Amniotic epithelial cell (primary cell): ENCODE measurements at places on chromosomes 13 and 19.

GRCh38 chr13:112769615-112770014 lies 79.8 kb downstream of the ATP11A start:
- no peak for DNase-seq

DNA sequence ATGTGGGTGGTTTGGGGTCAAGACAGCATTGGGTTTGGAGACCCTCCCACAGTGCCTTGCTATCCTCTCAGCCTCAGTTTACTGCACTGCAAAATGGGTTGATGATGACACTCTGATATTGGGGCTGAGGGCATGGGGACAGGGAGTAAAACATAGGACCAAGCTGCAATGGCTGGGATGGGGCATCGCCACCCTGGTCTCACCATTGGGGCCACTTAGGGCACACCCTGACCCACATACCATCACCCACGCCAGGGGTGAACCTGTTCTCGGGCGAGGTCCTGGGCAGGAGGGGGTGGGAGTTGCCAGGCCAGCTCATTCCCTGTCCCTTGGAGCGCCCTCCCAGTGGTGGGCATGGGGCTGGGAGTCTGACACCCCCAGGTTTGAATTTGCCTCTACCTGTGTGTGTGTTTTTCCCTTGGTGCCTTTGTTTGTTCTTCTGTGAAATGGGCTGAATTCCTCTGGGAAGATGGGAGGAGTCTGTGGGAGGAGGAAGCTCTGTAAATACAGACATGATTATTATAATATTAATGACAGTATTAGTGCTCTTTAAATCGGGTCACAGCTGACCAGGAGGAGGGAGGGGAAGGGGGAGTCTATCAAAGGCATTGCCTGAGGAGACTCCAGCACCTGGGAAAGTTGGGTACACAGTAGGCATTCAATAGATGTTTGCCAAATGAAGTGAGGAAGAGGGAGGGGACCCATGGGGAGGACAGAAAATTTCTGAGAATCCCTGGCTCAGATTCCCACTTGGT lies 2.2 kb upstream of the FCHO1 start:
- DNase-seq: no peak

GRCh38 chr13:111319521-111319920 lies 921 bp upstream of the TEX29 start:
- no peak for DNase-seq

DNA sequence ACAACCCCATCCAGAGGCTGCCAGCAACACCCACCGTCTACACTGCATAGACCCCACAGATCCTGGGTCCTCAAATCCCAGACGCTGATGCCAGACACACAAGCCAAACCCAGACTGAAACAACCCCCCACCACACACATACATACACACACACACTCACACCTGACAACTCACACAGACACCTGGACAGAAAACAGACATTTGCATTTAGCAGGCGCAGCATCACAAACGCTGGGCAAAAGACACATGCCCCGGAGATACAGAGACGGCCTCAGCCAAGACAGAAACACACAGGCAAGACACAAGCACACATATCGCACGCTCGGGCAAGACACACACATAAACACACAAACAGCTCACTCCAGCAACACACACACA lies 1.3 kb downstream of the BBC3 start:
- DNase-seq: peak; percentile 35

DNA sequence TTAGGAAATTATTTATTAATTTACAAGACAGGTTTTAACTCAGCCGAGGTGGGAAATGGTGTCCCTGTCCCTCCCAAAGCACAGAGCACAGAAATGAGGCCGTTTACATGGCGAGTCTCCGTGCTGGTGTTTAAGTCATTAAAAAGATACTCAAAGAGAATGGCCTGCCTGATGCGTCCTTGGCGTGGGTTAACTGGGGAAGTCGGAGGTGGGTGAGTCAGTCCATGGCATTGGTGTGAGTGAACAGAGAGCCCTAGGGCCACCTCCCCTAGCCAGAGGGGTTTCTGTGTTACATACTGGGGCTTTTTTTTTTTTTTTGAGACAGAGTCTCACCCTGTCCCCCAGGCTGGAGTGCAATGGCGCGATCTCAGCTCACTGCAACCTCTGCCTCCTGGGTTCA lies 3.9 kb downstream of the FEM1A start:
- no peak for DNase-seq

DNA sequence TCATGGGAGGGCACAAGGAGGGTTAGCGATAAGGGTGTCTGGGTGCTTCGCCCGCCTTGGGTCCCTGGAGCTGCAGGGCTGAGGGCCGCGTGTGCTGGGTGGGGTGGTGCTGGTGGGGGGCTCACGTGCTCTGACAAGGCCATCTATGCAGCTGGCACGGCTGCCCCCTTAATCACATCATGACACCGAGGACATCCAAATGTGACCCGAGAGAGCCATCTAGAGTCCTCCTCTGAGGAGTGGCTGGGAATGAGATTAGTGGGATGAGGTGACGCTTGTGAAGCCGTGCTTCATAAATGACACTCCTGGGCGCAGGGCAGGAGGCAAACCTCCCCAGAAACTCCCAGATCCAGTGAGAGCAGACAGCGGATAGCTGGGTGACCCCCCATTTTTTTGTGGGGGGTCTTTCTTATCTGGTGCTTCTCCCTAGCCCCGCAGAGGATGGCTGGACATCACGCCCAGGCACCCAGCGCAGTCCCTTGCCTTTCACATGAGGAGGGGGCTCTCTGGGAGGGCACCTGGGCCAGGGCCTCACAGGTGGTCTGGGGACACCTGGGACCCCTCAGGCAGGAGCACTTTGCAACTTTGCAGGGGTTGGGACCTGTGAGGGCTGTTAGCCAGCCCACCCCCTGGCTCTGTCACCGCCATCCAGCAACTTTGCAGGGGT lies 6.6 kb downstream of the FZR1 start:
- DNase-seq: no peak

- DNase-seq: no peak
Observed at GRCh38 chr13:110873639-110874507, 41.0 kb downstream of the ANKRD10 start.

DNA sequence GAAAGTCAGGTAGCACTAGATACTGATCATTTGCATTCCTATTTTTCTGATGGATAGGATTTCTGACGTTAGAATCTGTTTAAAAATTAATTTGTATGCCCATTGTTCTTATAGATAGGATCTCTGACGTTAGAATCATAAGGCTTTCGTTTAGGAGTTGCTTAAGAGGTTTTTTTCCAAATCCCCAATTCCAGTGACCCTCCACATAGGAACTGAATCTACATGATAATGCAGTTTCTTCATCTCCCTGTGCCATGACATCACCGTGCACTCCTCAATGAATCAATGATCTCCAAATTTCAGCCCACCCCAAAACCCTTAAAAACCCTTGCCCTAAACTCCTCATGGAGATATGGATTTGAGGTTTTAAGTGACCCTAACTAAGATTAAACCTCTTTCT lies 87.2 kb downstream of the RXFP2 start:
- no peak for DNase-seq

- DNase-seq: peak; percentile 80
Observed at GRCh38 chr19:1009041-1009980, 9.1 kb downstream of the GRIN3B start.

GRCh38 chr19:45153339-45154063 lies 7.3 kb downstream of the NKPD1 start:
- peak; percentile 64 for DNase-seq

GRCh38 chr13:105329359-105329758 lies 1206.1 kb downstream of the EFNB2 start:
- DNase-seq: peak; percentile 16

DNA sequence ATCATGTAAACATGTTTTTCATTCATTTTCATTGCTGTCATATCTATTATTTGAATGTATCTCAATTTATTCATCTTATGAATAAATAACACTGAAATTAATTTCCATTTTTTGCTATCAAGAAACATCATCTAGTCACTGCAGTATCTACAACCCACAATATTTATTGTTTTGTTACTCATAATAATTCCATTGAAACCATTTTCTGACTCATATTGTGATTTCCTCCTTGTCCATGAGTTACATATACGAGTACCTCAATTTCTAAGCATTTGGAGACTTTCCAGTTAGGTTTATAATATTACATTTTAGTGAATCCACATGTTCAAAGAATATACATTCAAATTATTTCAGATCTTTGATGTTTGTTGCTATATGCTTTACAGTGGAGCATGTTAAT lies 1524.0 kb downstream of the SLITRK1 start:
- DNase-seq: no peak

- no peak for DNase-seq
Observed at GRCh38 chr19:10818301-10819123, 17.5 kb downstream of the TMED1 start.

GRCh38 chr19:29309637-29310036 lies 96.7 kb upstream of the UQCRFS1 start:
- DNase-seq: no peak

DNA sequence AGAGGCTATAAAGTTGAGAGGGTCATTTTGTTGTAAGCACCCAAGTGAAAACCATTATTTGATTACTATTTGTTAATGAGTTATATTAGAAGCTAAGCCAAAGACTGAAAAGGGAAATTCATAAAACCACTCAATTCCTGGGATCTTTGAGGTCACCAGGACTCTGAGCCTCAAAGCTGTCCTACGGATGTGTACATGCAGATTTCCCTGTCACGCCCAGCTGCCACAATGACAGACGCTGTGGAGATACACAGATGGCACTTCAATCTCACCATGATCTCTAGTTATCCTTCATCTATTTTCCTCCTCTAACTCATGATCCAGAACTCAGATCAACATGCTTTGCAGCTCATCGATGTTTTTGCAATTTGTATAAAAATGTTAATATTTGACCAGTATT lies 403.5 kb upstream of the MIR17HG start:
- no peak for DNase-seq

- peak; percentile 18 for DNase-seq
Observed at GRCh38 chr19:36819130-36819630, 19.0 kb downstream of the ZNF790 start.

DNA sequence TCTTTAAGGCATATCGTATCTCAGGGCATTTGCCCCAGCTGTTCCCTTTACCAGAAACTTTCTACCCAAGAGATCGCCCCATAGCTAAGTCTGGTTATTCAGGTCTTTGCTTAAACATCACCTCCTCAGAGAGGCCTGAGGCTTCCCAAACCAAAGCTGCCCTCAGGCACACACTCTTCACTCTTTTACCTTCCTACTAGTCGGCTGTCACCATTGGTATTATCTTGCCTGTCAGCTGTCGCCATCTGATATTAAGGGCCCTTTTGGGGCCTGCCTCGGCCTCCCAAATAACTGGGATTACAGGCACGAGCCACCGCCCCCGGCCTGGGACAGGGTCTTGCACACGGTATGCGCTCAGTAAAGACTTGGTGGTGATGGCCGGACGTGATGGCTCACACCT lies 1.0 kb downstream of the GADD45GIP1 start:
- no peak for DNase-seq

GRCh38 chr13:71801781-71802180 lies 65.2 kb downstream of the DACH1 start:
- no peak for DNase-seq

- peak; percentile 45 for DNase-seq
Observed at GRCh38 chr19:3243819-3244700, 19.6 kb downstream of the CELF5 start.

DNA sequence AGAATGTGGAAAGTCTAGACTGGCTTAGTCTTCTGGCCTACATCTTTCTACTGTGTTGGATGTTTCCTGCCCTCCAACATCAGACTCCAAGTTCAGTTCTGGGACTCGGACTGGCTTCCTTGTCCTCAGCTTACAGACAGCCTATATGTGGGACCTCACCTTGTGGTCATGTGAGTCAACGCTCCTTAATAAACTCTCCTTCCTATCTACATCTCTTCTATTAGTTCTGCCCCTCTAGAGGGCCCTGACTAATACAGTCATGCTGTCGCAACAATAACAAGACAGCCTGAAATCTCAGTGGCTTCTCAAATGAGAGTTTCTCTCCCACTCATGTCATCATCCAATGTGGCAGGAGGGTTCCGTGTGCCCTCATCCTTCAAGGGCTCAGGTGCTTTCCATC lies 347.8 kb downstream of the MZT1 start:
- peak; percentile 36 for DNase-seq

GRCh38 chr19:49387936-49388372 lies at the start of gene KASH5:
KASH5 (plus strand) TSS chr19:49388249; CDS start chr19:49390884, 2,635 bp downstream.
- DNase-seq: peak; percentile 52

DNA sequence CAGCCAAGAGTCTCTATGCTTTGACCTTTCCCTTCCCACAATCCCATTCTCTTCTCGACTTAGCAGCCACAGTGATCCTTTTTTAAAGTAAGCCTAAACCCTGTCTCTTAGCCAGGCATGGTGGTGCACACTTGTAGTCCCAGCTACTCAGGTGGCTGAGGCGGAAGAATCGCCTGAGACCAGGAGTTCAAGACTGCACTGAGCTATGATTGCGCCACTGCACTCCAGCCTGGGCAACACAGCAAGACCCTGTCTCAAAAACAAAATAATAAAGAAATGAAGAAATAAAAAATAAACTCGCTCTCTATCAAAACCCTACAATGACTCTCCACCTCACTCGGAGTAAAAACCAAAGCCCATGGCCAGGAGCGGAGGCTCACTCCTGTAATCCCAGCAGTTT lies 14.7 kb downstream of the TEX101 start:
- DNase-seq: no peak

GRCh38 chr19:34336781-34337271 lies 28.2 kb upstream of the GPI start:
- DNase-seq: peak; percentile 35

DNA sequence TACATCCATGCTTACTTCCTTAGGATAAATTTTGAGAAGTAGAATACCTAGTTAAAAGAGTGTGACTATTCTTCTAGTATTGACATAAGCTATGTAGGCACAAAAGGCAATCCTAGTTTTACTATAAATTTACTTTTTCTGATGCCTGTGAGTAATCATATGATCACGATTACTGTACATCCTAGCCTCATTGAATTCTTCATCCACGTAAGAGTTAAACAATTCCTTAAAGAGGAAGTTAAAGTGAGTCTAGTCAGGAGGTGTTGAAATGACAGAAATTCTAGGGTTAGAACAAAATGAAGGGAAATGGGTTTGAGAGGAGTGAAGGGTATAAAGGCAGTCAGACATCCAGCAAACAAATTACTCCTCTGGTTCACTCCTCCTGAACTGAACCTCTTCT lies at the start of gene ACOD1:
Gene ACOD1, plus strand, starts transcription at position 363 of the 400 bp plus-strand sequence. CDS start 48 bp downstream, outside the sequence.
- DNase-seq: no peak
